ENCODE measurements at places on chromosomes 6 and 20.
A peak's percentile ranks its signal among the peaks of the same experiment; 100 is the strongest.

DNA sequence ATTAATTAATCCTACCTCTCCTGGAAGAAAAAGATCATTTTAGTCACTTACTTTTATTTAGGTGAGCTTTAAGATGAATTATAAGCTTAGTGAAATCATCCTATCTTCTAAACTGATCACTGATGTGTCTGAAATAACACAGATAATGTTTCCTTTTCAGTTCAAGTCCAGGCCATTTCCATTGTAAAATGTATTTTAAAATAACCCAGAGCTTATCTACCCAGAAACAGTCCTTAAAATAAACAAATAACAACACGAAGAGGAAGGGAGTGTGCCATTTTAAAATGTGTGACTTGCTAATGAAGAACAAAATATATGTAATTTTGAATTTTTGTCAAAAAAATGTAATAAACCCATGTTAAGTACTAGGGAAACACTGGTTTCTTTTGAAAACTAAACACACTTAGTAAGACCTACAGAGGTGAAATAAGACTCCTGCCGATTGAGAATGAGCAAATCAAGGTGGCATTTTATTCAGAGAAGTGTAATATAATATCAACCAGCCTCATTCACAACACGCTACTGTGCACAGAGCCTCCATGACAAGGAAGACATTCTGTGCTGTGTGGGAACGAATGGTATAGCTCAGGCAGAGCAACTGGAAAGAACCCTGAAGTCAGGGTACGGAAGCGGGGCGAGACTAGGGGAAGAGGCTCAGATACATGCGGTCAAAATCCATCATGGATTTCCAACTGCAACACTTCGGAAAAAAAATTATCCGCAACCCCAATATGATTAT, 7.7 kb downstream of the LRP11 start:
- DNase-seq, result no peak

DNA sequence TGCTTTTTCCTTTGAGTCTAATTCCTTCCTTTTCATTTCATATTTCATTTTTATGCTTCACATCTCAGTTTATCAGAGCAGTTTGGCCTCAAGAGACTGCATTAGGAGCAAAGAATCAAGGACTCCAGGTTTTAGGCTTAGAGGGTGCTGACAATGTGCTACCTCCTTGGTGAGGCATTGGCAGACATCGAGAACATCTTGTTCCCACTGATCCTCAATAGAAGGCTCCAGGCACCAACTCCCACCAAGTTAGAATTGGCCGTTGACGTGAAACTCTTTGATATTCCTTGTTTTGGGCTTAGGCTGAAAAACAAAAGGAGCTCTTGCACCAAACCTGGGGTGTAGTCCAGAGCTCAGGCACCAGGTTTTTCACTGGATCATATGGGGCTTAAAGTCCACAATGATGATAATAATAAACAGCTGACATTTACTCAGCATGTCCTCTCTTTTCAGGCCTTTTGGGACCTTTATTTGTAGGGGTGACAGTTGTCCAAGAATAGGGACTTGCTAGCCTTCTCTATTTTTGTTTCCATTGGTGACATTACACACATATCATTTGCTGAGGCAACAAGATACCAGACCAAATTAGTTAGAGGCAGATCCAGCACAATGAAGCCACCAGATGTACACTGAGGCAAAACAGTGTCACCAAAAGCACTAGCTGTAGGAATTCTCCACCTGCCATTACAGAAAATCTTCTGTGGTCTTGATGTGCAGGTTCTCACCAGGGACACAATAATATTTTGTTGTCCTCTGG, 81.0 kb upstream of the ENPP5 start:
- no peak for DNase-seq

- DNase-seq, result no peak
Measured at GRCh38 chr20:21269772-21270171, 33.4 kb upstream of the XRN2 start.

GRCh38 chr6:35397806-35398418, 54.2 kb upstream of the FANCE start:
- no peak for DNase-seq

GRCh38 chr20:17679941-17680835, 1.9 kb downstream of the RRBP1 start:
- DNase-seq, result peak; percentile 82

DNA sequence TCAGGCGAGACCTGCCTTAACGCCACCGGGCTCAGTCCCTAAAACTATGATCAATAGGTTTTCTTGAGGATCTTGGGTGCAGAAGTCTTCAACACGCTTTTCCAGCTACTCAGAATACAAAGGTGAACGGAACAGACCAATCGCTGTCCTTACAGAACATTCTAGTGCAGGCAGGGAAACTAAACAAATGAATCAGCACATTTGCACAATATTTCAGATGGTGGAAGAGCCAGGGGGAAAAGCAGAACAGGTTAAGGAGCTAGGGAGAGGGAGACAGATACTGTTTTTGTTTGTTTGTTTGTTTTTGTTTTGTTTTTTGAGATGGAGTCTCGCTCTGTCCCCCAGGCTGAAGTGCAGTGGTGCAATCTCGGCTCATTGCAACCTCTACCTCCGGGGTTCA, 271.1 kb downstream of the TFAP2C start:
- no peak for DNase-seq

DNA sequence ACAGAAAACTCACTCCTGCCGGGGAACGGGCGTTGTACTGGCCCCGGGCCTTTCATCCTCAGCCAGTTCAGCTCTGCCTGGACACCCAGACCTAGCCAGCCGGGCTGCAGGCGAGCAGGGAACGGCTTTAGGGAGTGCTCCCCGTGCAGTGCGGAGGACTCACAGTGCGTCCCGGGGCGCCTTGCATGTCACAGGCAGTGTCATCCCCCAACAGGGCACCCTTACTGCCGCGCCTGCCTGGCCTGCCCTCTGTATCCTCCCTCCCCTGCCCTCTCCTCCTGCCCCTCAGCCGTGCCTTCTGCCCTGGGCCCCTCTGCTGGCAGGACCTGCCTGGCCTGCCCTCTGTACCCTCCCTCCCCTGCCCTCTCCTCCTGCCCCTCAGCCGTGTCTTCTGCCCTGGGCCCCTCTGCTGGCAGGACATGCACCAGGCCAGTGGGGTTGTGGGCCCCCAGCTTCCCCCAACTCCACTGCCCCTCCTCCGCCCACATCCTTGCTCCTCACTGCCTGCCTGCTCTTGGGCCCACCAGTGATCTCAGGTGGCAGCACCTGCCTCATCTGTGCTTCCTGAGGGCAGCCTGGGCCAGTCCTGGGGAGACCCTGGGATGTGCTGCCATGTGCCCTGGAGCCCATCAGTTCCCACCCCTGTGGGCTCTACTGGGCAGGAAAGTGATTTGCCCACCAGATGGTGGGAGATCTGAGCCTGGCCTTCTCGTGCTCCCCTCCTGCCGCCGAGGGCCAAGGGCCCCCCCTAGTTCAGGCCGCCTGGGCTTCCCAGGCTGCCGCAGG, 43.0 kb downstream of the PYGB start:
- DNase-seq, result no peak

DNA sequence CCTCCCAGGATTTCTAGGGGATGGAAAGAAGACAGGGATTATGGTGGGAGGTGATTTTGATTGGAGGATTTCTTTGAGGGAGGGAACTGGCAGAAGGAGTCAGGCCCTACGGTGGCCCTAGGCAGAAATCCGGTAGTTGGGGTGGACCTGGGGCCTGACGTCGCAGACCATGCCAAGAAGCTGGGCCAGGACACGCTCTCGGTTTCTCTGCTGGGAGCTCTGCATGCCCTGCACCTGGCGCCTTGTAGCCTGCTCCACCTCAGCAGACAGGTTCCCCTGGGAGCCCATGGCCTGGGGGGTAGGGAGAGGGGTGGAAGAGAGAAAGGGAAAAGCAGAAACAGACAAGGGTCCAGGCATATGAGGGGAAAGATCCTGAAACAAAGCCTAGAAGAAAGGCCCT, 1.1 kb downstream of the ATP6V1G2 start:
- DNase-seq, result no peak

- DNase-seq, result no peak
Measured at GRCh38 chr6:11139051-11139960, 27.8 kb upstream of the ERVFRD-1 start.

- DNase-seq, result peak; percentile 19
Measured at GRCh38 chr6:37761554-37762271, 57.8 kb upstream of the ZFAND3 start.

DNA sequence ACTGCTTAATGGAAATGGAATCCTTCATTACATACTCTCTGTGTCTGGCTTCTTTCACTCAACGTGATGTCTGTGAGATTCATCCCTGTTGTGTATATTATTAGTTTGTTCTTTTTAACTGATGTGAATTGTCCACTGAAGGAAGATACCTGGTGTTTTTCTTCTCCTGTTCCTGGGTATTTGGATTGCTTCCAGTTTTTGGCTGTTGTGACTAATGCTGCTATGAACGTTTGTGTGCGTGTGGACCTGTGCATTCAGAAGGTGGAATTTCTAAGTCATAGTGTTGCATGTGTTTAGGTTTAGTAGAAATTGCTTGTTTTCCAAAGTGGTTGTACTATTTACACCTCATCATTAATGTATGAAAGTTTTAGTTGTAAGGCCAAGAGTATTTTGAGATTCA, 3.8 kb downstream of the TULP4 start:
- DNase-seq, result no peak

DNA sequence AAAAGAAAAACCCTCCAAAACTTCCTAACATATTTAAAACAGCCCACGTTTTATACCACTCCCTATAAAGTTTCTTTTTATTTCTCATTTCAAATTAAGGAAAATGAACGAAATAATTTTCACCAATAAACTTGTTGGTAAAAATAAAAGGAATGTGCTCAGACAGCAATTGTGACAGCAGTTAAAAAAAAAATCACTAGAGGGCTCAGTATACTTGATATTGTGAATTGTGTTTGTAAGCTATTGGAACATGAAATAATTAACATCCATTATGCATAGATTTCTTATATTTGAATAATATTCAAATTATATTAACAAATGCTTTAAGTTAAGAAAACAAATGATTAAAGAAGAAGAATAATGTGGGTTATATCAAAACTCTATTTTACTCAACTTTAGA, 105.5 kb downstream of the ASCC3 start:
- DNase-seq, result no peak

GRCh38 chr6:46486181-46486580, 5.1 kb downstream of the RCAN2 start:
- no peak for DNase-seq

DNA sequence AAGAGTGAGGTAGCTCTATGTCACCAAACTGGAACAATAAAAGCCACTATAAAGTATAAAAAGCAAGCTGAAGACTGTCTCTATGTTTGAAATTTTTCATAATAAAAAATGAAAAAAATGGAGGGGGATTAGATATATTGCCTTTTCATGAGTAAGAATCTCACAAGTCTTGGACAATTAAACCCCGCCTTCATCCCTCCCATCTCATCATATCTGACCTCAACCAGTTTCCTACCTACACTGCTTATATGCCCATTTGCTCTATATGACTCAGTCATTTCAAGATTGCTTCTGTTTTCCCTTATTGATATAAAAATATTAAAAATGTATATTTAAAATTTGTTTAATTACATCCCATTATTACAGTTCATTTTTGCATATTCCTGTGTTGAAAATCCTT, 2.9 kb upstream of the TRIM39 start:
- no peak for DNase-seq

GRCh38 chr6:34248198-34248726, 544 bp downstream of the SMIM29 start:
- DNase-seq, result peak; percentile 24

DNA sequence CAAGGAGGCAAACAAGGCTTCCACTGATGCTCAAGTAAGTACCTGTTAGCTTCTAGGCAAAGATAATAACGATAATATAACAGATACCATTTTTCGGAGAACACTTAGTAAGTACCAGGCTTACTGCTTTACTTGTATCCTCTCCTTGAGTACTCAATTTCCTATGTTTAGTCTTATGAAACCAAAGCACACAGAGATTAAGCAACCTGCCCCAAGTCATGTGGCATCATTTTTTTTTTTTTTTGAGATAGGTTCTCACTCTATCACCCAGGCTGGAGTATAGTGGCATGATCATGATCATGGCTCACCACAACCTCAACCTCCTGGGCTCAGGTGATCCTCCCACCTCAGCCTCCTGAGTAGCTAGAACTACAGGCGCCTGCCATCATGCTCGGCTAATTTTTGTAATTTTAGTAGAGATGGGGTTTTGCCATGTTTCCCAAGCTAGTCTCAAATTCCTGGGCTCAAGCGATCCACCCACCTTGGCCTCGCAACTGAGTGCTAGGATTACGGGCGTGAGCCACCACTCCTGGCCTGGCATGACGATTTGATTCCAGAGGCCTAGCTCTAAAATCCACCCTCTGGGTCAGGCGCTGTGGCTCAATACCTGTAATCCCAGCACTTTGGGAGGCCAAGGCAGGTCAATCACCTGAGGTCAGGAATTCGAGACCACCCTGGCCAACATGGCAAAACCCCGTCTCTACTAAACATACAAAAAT, 14.0 kb downstream of the SPAG4 start:
- no peak for DNase-seq

- no peak for DNase-seq
Measured at GRCh38 chr6:157996918-157997702, 15.4 kb downstream of the SYNJ2 start.

- no peak for DNase-seq
Measured at GRCh38 chr6:43103253-43103876, 27.3 kb downstream of the PTK7 start.

DNA sequence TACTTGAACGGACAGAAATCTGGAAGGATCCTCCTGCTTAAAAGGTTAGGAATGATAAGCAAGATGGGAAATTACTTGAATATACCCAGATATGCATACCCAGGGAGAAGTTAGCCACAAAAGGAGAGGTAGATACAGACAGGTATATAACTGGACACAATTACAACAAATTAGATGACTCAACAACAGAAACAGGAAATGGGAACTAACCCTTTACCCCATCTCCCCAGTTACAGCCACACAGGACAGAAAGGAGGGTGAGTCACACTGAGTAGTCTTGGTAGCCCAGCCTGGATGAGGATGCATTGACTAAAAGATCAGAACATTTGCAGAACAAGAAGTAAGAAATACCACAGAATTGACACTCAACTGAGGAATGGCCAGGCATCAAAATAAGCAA, 61.2 kb downstream of the C6orf52 start:
- DNase-seq, result no peak

- no peak for DNase-seq
Measured at GRCh38 chr6:75266716-75267291, 17.8 kb downstream of the TMEM30A start.

DNA sequence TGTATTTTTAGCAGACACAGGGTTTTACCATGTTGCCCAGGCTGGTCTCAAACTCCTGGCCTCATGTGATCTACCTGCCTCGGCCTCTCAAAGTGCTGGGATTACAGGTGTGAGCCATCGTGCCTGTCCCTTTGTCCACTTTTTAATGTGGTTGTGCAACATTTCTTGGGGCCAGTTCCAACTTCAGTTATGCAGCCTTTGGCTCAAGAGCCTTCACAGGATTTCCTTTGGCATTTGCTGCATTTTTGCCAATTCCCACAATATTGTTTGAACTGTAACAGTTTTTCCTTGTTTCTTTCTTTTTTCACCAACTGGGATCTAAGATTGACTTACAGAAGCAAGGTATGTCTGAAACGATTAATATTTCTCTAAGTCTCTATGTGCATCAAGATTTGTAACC, 63.6 kb downstream of the EDN1 start:
- no peak for DNase-seq
